Stimulated activated CD4-positive, alpha-beta T cell treated with anti-CD3 and anti-CD28 coated beads, Interleukin-1b, Interleukin-23, amount 100 ng/mL, for 24 hours (primary cell): ENCODE measurements at places on chromosomes 6 and 20.

DNA sequence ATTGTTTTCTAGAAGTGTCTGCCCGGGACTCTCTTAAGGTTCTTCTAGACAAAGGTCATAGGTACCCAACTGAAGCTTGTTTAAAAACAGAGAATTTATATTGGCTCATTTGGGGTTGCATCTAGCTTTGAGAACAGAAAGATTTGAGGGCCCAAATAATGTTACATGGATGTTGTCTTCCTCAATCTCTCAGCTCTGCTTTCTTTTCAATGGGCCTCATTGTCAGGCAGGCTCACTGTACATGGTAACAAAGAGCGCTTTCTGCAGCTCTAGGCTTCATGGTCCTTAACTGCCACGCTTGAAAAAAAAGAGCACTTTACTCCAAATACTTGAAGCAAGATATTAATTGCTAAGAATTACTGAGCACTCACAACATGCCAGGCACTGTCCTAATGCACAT lies 22.2 kb downstream of the NHLRC1 start:
- DNase-seq = no peak

GRCh38 chr6:39753725-39754045 lies 28.5 kb upstream of the KIF6 start:
- DNase-seq = no peak

DNA sequence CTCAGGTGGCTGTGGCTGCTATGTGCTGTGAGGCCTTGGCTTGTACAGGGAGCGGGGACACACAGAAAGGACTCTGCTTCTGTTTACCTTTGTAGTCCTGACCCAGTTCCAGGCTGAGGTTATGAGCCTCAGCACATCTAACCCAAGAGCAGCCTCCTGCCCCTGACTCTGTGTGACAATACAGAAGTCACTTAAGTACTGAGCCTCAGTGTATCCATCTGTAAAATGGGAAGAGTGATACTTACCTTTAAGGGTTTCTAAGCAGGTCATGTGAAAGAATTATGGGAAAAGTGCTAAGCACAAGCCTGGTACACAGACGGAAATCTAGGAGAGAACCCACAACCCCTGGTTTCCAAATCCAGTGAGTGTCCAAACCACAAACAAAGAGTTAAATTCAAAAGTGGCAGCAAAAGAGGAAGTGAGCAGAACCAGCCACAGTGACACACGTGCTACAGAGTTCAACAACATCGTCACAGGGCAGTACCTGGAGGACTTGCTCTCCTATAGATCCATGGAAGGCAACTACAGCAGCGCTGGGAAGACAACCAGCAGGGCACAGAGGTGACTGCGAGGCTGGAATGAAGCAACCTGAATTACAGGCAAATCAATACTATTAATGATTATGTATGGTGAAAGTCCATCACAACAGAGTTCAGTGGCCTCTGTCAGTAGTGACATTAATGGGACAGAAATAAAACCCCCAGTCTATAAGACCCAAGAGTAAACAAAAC lies 12.5 kb downstream of the TRIM26 start:
- no peak for DNase-seq

- DNase-seq = no peak
These were observed 81.0 kb downstream of the HIVEP2 start for GRCh38 chr6:142863981-142864380.

DNA sequence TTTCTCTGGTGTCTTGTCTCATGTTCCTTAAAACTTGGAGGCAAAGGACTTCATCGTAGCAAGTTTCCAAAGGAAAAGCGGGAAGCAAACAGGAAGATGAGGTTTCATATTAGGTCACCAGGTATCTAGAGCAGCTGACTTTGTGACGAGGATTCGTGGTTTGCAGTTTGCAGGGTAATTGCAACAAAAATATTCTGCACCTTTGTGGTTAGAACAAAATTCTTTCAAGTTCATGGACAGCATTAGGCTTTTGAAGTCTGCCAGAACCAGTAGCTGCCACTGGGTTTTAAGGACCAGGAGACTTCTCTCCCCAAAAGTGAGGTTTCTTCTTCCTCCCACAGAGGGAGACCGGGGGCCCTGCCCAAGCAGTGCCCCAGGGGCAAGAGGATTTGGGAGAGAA lies 63.4 kb downstream of the RPP40 start:
- DNase-seq = no peak

GRCh38 chr20:40279390-40279789 lies 409.6 kb downstream of the MAFB start:
- no peak for DNase-seq

- DNase-seq = no peak
These were observed 29.6 kb downstream of the BACH2 start for GRCh38 chr6:90266905-90267621.

GRCh38 chr6:123962508-123962907 lies 158.8 kb downstream of the NKAIN2 start:
- DNase-seq = no peak

- DNase-seq = no peak
These were observed 159.5 kb downstream of the SOD2 start for GRCh38 chr6:159533568-159533967.

GRCh38 chr6:29661071-29661470 lies 4.2 kb downstream of the MOG start:
- DNase-seq = no peak

GRCh38 chr20:61601853-61602252 lies 349.8 kb downstream of the CDH4 start:
- no peak for DNase-seq

- peak; percentile 26 for DNase-seq
These were observed 44.2 kb upstream of the SUPT3H start for GRCh38 chr6:45421709-45422502.

GRCh38 chr6:134795691-134796090 lies 154.2 kb downstream of the ALDH8A1 start:
- no peak for DNase-seq

DNA sequence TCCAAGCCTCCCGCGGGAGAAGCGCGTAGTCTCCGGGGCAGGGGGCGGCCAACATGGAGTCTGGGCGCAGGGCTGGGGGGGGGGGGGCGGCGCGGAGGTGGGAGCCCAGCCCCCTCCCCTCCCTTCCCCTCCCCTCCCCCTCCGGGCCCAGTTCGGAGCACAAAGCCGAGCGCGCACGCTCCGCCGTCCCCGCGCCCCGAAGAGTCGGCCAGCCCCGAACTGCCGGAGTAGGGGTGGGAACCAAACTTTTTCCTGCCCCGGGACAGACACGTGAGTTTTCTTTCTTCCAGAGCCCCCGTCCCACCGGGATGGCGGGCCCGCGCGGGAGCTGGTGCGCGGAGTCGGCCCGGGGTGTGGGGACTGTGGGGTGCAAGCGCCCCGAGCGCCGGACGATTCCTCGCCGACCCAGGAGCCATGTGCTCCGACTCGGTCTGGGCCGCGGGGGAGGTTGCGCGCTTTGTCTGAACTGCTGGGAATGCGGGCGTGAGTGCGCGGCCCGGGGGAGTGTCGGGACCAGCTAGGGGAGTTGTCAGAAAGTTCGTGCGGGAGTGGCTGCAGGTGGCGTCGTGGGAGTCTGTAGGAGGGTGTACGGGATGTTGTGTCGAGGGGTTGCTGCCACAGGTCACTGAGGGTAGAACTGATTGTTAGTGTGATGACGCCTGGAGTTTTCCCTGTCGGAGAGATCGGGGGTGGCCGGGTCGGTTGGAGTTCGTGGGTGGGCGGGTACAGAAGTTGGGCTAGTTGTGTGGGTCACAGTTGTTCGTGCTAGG lies 1.2 kb downstream of the TGIF2 start:
- no peak for DNase-seq

GRCh38 chr6:165010556-165011535 lies 298.6 kb downstream of the C6orf118 start:
- no peak for DNase-seq

DNA sequence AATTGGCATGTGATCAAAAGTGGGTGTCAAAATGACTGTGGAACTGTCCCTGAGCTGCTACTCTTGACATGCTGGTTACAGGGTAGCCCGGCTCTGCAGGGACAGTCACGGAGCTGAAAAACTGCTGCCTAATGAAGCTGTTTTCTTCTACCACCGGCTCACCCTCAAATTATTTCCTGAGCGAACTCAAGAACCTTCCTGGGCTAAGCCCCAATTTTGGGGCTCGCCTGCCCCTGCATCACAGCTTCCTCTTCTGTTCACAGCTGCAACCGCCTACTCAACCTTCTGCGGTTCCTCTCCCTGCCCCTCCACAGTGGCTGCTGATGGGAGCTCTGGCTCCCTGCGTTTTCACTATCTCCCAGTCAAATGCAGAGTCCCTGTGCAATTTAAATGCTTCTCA lies 110.8 kb upstream of the MLN start:
- DNase-seq = peak; percentile 19

- no peak for DNase-seq
These were observed 18.6 kb downstream of the SMOC2 start for GRCh38 chr6:168459572-168459971.

GRCh38 chr6:156658186-156658965 lies 118.8 kb upstream of the ARID1B start:
- no peak for DNase-seq

DNA sequence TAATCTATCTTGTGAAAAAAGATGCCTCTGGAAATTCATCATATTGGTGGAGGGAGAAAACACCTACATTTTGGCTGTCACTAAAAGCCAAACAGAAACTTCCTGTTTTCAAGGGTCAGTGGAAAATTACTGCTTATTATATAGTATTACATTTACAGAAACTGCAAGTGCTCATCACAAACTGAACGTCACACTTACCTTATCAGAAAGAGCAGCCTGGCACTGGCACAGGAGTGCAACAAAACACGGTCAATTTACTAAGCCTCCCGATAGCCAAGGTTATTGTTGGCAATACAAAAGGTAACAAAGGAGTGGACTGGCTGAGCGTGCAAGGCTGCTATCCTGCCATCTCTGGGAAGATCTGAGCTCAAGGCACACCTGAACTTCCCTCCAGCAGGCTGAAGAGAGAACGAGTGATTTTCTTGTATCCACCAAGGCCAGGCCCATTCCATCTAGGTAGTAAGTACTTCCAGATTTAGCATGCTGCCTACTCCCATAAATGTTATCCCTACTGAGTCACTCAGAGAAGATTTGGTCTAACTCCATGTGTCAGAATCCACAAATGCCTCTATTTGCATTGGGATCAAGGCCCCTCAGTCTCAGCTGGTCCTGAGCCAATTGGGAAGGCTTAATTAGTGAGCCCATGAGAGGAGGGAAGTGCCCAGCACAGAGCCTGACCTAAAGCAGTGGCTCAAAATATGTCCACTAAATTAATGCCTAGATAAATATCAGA lies 399.8 kb downstream of the BTBD9 start:
- no peak for DNase-seq

- DNase-seq = peak; percentile 23
These were observed 177.9 kb upstream of the ZNF184 start for GRCh38 chr6:27650620-27651370.

GRCh38 chr6:37516920-37517405 lies 17.3 kb upstream of the CCDC167 start:
- no peak for DNase-seq

GRCh38 chr20:51259455-51259854 lies 236.5 kb upstream of the KCNG1 start:
- no peak for DNase-seq

DNA sequence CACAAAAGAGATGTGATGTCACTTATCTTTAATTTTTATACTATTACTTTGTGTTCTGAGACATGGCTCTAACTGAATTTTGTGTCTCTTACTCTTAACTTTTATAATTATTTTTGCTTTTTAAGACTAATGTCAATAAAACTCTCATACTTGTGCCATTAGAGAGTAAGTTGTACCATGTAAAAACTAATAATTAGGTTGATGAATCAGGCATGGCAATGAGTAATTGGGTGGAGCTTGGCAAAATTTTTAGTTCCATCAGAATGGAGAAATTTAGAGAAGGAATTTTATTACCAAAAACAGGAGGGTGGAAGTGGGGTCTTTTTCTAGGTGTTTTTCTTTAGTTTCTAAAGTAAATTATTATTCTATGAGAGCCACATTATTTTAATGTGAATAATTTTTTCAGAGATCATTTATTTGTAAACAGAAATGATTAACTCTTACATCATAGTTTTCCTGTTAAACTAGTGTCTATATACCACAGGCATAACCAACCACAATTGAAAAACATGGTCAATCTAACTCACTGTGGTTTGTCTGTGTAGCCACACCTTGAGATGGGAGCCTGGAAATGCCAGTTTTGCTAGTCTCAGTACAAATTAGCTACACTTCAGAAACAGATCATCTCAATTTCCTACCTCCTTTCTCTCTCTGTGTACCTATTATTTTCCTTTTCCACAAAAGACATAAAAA lies 51.8 kb downstream of the ELOVL4 start:
- DNase-seq = no peak

GRCh38 chr20:57223648-57224489 lies 42.6 kb downstream of the BMP7 start:
- DNase-seq = no peak

DNA sequence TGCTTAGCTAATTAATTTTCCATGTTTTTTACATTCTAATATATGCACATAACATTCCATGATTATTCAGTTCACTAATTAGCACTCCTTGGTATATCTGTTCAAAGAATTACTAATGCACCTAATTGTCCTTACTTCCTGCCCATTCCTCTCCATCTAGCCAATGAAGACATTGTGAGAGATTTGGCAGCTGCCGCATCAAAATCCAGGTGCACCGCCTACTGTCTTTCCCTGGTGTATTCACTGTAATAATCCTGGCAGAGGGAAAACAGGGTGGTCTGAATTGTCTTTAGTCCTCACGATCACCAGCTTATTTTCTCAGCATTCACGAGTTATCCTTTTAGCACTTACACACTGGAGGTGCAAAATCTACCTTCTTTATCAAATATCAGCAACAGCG lies 61.0 kb upstream of the SCGN start:
- DNase-seq = no peak

- DNase-seq = no peak
These were observed 90.3 kb downstream of the RNF144B start for GRCh38 chr6:18477301-18477941.

DNA sequence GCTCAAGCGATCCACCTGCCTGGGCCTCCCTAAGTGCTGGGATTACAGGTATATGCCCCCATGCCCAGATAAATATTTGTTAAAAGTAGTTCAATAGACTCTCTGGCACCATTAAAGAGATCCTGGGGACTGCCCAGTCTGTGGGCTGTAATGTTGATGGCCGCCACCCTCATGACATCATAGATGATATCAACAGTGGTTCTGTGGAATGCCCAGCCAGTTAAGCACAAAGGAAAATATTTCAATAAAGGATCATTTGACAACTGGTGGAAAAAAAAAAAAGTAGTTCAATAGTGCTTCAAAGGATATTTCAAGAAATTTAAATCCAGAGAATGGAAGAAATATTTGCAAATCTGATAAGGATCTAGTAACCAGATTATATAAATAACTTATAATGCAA lies 1.5 kb upstream of the CRIP3 start:
- no peak for DNase-seq

GRCh38 chr6:41965429-41966213 lies 24.0 kb upstream of the CCND3 start:
- DNase-seq = no peak

DNA sequence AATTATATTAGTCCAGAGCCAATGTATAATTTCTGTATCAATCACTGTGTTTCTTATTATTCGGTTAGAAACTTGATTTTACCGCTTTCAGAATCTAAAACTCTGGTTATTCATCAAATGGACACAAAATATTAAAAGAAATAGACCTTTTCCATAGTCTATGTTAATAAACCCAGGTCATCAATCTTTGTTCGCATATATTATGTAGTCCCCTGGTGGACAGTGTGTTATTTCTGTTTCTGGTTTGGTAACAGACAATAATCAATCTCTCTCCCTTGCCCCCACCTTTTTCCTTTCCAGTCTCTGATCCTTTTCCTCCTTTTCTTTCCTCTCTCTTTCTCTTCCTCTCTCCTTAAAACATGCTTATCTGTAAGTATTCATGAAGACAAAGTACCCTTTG lies 139.0 kb downstream of the FLRT3 start:
- DNase-seq = no peak

GRCh38 chr20:44581515-44581914 lies 864 bp upstream of the PKIG start:
- DNase-seq = no peak

GRCh38 chr20:4956200-4956810 lies 45.0 kb downstream of the SLC23A2 start:
- no peak for DNase-seq
